ENCODE measurements at places on chromosomes 6 and 20.
A peak's percentile ranks its signal among the peaks of the same experiment; 100 is the strongest.

DNA sequence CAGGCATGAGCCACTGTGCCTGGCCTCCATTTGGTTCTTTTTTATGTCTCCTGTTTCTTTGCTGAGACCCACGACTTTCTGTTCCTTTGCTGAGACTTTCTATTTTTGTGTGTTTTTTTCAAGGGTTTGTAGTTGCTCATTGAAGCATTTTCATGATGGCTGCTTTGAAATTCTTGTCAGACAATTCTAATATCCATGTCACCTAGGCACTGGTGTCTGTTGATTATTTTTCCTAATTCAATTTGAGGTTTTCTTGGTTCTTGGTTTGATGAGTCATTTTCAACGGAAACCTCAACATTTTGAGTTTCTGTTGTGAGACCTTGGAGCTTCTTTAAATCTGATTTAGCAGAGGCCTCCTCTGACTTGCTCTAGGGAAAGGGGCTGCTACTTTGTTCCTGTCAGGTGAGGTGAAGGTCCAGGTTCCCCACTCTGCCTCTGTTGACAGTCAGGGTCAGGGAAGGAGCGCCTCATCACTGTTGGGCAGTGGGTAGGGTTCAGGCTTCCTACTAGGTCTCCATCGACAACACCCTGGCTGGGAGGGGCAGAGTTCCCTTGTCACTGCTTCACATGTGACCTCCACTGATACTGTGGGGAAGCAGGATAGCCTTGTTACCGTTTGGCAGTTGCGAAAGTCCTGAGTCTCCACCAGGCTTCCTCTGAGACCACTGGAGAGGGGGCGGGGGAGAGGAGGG, 67.2 kb upstream of the RNF24 start:
- DNase-seq: peak; percentile 42

DNA sequence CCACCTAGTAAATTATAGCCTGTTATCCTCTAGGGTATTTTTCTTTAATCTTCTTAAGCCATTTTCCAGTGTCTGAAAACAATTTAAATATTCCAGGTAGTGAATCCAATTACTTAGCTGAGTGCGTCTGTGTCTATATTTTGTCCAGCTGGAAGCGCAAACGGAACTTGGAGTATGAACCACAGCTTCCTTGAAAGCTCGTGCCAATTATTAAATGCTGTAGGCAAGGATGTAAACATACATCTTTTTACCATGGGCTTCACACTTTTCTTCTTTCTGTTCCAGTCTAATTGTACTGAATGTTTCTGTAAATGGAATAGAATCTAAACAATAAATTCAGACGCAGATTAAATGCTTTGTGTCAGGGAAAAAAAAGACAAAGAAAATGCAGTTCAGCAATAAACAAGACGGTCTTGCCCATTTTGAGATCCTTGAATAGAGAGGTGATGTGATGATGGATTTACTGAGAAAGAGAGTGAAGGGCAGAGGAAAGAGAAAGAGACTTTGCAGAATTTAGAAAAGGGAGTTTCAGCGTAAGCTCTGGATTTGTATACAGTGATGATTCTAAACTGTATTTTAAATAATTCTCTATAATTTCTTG, 1.9 kb downstream of the PLCB1 start:
- DNase-seq: no peak

- no peak for DNase-seq
These were observed 11.9 kb downstream of the C6orf89 start for GRCh38 chr6:36897609-36898008.

GRCh38 chr20:1953621-1954020, 40.2 kb downstream of the PDYN start:
- DNase-seq: no peak

GRCh38 chr6:13098793-13099570, 229.4 kb downstream of the TBC1D7 start:
- no peak for DNase-seq

GRCh38 chr6:144349690-144350527, 64.8 kb downstream of the UTRN start:
- DNase-seq: peak; percentile 36

GRCh38 chr6:137698636-137699030, 168.4 kb upstream of the TNFAIP3 start:
- no peak for DNase-seq

- no peak for DNase-seq
These were observed 130.3 kb upstream of the SASH1 start for GRCh38 chr6:148212366-148212765.

GRCh38 chr6:44044154-44044539, 83.1 kb downstream of the MRPL14 start:
- no peak for DNase-seq

DNA sequence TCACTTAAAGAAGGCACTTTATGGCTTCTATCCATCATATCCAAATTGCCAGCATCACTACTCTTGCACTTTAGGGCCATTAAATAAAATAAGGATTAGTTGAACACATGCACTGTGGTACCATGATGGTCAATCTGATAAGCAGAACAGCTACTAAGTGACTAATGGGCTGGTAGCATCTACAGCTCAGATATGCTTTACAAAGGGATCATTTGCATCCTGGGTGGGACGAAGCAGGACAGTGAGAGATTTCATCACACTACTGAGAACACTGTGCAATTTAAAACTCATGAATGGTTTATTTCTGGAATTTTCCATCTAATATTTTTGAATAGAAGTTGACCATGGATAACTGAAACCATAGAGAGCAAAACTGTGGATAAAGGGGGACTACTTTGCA, 25.1 kb upstream of the ZSCAN9 start:
- DNase-seq: no peak

GRCh38 chr6:144035416-144035815, 27.4 kb upstream of the PLAGL1 start:
- no peak for DNase-seq

GRCh38 chr6:163250116-163250515, 164.4 kb upstream of the QKI start:
- no peak for DNase-seq

- DNase-seq: no peak
These were observed 176.6 kb downstream of the TSHZ2 start for GRCh38 chr20:53148771-53149147.

DNA sequence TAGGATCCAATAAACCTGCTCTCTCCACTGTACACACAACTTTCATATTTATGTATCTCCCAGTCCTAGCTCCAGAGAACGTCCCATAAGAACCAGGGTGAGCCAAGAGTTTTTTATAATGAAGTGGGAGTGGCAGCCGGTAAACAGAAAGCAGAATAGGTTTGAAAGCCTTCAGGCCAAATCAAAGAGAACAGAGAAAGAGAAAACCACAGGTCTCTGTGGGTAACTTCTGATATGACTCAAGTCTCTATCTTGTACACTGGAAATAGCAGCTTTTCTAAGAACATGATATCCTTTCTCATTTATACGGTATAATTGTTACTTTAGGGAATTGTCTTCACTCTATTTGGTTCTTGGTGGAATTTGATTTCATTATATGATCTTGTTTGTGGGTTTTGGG, 273.6 kb downstream of the PACRG start:
- no peak for DNase-seq

- peak; percentile 85 for DNase-seq
These were observed 80.2 kb downstream of the FAM50B start for GRCh38 chr6:3929281-3929798.

DNA sequence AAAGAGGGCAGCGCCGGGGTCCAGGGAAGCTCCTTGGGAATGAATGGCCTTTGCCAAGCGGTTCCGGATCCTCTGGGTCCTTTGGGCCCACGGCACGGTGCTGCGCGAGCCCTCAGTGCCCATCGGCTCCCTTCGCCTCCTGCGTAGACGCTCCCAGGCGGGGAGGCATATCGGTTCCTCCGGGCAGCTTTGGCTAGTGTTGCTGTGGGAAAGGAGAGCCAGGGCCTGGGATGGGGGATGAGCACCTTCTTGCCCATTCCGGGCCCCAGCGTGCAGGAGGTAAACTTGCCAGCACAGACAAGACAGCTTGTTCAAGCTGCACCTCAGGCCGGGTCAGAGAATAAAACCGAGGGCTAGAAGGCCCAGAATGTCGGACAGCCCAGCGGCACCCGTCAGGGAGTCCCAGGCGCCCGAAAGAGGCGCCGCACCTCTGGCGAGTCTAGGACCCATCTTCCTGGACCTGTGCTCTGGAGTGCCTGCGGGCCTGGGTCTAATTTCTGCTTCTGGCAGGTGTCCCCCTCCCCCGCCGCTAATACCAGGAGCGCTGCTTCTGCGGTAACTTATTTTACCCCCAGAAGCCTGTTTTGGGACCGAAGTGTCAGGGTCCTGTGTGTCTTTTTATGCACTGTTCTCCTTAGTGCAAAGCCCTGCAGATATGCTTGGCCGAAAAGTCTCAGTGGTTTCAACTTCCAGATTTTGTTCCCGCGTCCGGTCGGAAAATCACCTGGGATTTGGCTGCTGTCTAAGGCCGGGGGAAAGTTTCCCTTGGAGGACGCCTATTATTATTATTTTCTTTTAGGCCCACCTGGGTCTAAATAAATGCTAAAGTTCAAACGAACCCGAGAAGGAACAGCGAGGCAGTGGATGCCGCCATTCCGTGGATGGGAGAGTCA, 1.7 kb upstream of the TFAP2C start:
- no peak for DNase-seq

- DNase-seq: no peak
These were observed 4.8 kb downstream of the SAMD10 start for GRCh38 chr20:63974402-63975200.

- peak; percentile 89 for DNase-seq
These were observed 7.8 kb downstream of the KCNG1 start for GRCh38 chr20:51014797-51015722.

GRCh38 chr6:1988843-1989242, 256.6 kb downstream of the GMDS start:
- DNase-seq: no peak

GRCh38 chr6:88574651-88575050, 388.8 kb downstream of the RNGTT start:
- no peak for DNase-seq

GRCh38 chr6:147870506-147871110, 362.1 kb downstream of the SAMD5 start:
- no peak for DNase-seq

DNA sequence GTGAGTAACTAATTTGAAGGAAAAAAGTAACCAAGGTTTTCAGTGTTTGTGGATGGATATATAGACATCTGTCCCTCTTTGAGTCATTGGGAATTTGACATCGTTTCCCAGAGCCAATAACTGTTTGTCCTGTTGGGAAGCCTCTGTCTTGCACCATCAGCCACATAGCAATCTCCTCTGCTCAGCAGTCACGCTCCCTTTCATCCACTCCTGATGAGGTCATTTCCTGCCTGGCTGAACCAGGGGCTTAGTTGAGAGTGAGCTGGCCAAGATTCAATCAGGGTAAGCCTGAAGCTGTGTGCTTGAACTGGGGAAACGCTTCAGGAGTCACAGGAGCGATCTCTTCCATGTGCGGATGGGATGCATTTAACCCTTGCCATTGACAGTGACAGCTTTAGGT, 121.5 kb upstream of the FOXQ1 start:
- DNase-seq: peak; percentile 86

DNA sequence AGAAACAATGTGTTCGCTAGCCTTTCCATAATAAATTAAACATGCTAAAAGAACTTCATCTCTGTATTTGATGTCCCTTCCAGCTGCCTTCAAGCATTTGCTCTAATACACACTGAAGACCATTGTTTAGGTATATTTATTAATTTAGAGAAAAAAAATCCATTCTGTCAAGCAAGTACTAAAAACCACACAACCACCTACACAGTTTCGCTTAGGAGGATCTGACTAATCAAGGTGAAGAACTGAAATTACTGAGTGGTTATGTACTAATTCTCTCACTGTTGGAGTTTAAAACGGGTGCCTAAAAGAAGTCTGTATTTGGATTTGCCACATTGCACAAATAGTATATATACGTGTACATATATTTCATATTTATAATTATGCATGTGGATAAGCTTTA, 58.9 kb downstream of the GMDS start:
- DNase-seq: no peak

GRCh38 chr6:80094017-80094416, 12.5 kb upstream of the BCKDHB start:
- DNase-seq: peak; percentile 44

DNA sequence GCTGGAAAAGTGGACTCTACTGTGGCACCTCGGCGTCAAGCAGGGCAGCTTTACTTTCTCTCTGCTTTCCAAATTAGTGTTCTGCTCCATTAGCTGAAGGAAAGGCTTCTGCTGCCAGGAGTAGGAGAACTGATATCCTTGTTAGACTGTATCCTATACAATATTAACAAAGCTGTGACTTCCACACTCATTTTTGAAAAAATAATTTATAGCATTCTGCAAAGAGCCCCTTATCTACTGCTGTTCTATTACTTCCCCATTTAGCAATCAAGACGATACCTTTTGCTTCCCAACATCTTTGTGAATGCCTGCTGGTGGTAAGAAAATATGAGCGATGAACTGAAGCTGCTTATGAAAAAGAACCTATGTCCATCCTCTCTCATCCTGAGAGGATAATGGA, 151.1 kb downstream of the UBE3D start:
- DNase-seq: no peak

GRCh38 chr6:93919365-93919764, 500.0 kb upstream of the EPHA7 start:
- no peak for DNase-seq

DNA sequence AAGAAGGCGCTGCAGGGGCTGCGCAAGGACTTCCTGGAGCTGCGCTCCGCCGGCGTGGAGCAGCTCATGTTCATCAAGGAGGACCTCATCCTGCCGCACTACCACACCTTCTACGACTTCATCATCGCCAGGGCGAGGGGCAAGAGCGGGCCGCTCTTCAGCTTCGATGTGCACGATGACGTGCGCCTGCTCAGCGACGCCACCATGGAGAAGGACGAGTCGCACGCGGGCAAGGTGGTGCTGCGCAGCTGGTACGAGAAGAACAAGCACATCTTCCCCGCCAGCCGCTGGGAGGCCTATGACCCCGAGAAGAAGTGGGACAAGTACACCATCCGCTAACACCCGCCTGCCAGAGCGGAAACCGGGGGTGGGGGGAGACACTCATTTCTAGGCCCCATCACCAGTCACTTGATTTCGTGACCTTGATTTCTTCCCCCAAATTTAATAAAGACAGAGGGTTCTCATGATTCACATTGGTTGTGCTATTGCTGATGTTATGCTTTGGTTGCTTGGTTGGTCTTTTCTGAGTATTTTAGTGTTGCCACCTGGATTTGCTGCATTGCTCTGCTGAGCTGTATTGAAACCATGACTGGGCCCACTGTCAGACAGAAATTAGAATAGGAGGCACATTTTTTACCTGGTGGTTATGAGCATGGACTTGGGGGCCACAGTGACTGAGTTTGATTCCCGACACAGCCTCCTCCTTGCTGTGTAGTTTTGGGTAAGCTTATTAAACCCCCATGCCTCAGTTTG, 1.5 kb downstream of the FAM50B start:
- DNase-seq: no peak

DNA sequence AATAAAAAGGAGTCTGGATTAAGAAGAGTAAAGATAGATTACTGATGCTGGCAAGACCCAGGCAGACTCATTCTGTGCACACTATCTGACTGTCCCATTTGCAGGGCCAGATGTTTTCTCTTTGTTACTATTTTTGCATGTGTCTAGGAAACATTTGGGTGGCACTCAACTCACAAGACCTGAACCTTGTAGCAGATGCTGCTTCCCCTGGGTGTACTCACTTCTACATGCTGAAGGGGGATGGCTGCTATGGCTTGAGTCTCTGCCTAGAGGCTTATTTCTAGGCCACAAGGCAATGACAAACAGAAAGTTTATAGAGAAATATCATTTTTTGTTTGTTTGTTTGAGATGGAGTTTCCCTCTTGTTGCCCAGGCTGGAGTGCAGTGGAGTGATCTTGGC, 351.4 kb downstream of the FOXA2 start:
- no peak for DNase-seq
